Stimulated activated CD8-positive, alpha-beta memory T cell treated with anti-CD3 and anti-CD28 coated beads, Interleukin-4, amount 100 ng/mL, for 1 hour (primary cell): ENCODE measurements at places on chromosomes 3 and 15.

- DNase-seq = no peak
These were observed 98.2 kb upstream of the NR2F2 start for GRCh38 chr15:96232335-96232734.

- no peak for DNase-seq
These were observed 10.3 kb downstream of the GPR87 start for GRCh38 chr3:151306168-151306810.

DNA sequence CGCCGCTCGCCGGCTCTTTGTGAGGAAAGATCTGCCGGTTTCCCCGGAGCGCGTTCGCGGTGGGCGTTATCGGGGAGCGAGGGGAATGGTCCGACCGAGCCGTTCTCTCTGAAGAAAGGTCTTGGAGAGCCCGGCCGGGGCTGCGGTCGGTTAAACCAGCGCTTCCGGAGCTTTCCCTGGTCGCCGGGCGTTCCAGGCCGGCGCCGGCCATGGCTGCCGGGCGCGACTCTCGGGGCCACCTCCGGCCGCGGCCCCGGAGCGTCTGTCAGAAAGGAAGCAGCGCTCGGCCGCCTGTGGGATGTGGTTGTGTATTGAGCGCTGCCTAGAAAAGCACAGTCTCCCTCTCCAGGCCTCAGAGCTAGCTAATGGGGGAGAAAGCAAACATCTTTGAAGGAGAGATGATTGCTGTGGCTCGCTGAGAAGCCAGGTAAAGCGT, 731 bp downstream of the FYTTD1 start:
- no peak for DNase-seq

DNA sequence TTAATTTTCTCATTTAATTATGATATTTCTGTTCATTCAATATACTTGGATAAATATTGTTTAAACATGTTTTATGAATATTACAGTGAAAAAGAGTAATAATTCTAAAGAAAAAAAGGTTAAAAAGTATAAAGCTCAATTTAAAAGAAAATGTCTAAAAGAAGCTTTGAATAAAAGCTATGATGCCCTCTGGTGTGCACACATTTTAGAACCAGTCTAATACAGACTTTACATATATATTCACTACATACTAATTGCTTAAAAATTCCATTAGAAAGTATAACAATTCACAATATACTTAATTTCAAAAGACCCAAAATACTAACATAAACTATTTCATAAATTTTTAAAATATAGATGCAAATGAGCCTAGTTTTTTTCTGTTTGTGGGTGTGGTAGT, 909.1 kb upstream of the ROBO1 start:
- no peak for DNase-seq

GRCh38 chr3:140177943-140178342, 243.0 kb downstream of the CLSTN2 start:
- no peak for DNase-seq

GRCh38 chr3:75692061-75692460, 27.9 kb downstream of the FRG2C start:
- no peak for DNase-seq
